ENCODE measurements at places on chromosomes 3 and 15.

GRCh38 chr15:36617529-36618196 lies 38.2 kb downstream of the CDIN1 start:
- DNase-seq: no peak

DNA sequence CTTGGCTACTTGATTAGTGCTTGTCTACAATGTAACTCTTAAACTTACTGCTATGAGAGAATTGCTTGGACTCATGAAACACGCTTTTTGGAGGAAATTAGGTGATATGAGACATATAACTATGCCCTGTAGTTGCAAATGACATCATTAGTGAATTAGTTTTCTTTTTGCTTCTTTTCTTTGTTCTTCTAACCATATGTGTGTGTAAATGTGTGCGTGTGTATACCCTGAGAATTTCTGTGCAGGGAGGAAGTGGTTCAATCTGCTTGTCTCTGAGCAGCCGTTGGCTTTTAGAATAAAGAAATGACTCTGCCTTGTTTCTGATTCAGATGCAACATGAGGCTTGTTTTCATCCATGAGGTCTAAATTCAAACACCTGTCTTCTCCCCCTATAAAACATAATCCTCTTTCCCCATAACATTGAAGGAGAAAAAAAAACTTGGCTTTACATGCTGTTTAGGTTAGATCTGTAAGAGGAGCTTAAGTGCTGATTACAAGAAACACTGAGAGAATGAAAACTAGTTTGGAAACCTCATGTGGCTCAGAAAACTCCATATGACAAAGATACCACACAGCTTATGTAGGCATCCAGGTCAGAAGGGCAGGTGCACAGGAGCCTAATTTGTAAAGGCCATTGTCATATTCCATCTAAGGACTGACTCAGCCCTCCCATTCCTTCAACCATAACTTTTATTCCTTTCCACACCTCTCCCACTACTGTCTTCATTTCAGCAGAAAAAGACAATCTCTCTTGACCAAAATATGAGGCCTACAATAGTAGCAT lies 30.5 kb upstream of the BLM start:
- no peak for DNase-seq

DNA sequence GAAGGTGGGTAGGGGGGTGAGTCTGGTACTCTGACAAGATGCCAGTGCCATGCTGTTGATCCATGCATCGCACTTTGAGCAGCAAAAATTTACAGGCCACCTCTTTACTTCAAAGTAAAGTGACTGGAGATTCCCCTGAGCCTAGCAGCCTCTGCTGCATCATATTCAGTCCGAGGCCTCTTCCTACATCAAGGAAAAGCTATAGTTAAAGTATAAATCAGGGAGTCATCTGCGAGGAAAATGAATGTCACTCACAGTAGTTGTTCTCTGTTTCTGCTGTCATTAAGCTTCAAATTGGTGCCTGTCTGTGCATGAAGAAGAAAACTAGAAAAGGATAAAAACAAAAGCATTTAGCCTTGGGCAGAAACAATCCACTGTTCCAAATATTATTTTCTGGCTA lies 706.2 kb downstream of the TBL1XR1 start:
- no peak for DNase-seq

DNA sequence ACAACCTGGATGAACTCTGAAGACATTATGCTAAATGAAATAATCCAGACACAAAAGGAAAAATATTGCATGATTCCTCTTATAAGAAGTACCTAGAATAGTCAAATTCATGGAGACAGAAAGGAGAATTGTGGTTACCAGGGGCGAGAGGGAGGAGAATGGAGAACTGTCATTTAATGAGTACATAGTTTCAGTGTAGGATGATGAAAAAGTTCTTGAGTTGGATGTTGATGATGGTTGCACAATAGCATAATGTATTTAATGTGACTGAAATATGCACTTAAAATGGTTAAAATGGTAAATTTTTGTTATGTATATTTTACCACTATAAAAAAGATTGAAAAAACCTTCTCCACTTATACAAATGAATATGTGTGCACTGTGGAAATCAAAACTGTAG lies 469.6 kb downstream of the MAGI1 start:
- DNase-seq: no peak

DNA sequence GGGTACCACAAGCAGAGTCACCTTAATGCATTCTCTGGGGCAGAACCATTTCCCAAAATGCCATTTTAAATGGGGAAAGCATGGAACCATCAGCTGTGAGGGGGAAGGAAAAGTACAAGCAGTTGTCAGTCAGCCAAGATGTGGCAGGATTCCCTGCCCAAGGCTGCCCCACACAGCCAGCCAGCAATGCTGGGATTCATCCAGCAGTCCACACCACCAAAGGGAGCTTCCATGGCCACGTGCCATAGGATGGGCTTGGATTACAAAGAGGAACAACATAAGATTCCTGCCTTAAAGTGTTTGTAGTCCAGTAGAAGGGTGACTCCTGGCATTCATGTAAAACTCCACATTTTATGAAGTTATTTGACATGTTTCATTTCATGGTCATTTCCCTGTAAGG lies 233.3 kb downstream of the SHOX2 start:
- DNase-seq: no peak

GRCh38 chr3:59935025-59935424 lies 885.2 kb upstream of the CFAP20DC start:
- no peak for DNase-seq

DNA sequence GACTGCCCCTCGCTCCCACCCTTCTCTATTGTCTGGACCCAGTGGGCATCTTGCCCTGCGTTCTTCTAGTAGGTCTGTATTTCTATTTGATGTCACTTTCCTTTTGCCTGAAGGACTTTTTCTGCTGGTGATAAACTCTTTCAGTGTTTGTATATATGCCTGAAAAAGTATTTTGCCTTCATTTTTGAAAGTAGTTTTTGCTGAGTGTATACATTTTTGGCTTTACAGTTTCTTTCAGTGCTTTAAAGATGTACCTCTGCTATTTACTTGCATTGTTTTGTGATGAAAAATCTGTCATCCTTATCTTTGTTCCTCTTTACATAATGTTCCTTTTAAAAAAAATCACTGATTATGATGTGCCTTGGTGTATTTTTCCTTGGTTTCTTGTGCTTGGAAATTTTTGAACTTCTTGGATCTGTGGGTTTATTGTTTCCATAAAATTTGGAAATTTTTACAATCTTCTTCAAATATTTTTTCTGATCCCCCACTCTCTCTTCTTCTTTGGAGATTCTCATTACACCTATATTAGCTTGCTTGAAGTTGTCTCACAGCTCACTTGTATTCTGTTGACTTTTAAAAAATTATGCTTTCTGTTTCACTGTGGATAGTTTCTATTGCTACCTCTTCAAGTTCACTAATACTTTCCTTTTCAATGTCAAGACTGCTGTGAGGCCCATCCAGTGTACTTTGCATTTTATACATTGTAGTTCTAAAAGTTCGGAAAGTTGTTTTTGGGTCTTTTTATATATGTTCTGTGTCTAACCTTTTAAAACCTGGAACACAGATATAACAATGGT lies 67.8 kb downstream of the RGMA start:
- DNase-seq: no peak

GRCh38 chr3:14605067-14605466 lies 46.5 kb upstream of the CCDC174 start:
- no peak for DNase-seq

DNA sequence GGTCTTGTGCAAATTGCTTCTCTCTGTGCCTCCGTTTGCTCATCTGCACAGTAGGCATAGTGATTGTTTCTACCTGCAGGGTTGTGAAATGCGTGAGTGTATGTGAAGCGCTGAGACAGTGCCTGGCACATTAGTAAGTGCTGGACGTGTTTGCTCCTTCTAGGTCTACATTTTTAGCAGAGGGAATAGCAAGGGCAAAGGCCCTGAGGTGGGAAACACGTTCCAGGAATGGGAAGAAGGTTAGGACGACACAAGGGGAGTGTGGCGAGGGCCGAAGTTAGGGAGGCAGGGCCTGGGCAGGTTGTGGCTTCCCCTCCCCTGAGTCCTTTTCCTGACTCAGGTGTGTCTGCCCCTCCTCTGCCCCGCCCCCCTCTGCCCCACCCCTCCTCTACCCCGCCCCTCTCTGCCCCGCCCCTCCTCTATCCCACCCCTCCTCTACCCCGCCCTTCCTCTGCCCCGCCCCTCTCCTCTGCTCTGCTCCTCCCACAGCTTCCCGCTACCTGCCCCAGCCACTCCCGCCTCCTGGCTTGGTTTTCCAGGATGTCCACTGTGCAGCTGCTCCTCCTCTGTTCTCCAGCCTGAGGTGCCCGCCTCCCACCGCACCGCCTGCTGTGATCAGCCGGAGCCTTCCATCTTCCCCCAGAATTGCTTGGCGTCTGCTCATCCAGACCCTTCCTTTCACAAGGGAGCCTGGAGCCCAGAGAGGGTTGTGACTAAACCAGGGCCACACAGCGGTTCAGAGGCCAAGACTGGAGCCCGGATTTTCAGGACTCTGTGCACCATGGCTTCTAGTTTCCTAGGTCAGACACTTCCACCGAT lies 31.1 kb upstream of the SMAD6 start:
- DNase-seq: no peak

DNA sequence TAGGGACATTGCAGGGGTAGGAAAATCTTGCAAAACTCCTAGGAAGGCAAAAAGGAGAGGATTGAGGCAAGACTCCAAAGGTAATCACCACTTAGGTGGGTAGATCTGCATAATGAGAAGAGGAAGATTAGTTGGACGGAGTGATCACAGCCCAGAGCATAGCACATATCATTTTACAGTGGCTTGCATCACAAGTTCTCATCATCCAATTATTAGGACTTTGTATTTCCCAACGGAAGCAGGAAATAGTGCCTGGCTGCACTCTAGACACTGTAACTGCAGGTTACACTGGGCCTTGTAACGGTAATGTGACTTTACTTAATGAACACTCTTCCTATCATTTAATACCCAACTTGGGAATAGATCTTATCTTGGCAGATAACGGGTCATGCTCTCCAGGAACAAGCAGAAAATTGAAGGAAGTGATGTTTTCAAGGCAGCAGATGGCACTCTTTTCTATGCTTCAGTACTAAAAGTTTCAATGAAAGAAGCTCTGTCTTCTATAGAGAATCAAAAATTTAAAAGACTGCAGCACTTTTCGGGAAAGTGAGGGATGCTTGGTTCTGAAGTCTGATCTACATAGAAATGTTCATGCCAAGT lies 101.9 kb upstream of the KCNMB2 start:
- DNase-seq: peak; percentile 47

DNA sequence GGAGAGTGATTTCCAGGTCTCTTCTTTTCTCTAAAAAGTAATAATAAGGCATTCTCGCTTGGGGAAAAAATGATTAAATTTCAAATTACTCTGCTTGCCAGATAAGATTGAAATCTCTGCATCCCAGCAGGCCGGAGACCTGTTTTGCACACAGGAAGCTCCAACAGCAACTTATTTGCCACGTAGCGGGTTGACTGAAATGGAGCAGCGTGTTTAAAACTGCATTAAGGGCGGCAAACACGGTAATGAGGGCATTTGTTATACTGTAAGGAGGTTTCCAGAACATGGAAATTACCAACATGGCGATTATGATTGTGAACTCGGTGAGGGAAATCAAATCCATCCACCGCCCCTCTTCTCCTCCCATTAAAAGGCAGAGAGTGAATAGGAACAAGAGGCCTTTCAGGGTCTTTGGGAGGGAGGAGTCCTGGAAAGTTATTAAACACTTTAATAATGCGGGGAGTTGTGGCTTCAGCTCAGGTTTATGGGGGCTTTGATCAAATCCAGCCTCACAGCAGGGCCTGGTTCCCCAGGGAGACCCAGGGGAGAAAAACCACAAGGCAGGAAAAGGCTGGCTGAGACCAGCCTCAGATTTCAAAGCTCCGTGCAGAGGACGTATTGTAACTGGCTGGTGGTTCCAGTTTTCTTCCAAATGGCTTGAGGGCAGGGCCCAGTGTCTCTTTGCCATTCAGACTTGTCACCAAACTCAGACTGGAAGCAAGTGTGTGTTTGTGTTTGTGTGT lies 242.3 kb downstream of the TLE3 start:
- DNase-seq: no peak

GRCh38 chr3:160837394-160837980 lies 81.5 kb downstream of the PPM1L start:
- no peak for DNase-seq

- DNase-seq: no peak
Measured at GRCh38 chr3:185070491-185071286, 82.2 kb downstream of the C3orf70 start.

- DNase-seq: no peak
Measured at GRCh38 chr3:40511031-40511718, 5.3 kb downstream of the ZNF620 start.

- no peak for DNase-seq
Measured at GRCh38 chr3:185770109-185770508, 54.7 kb downstream of the IGF2BP2 start.

DNA sequence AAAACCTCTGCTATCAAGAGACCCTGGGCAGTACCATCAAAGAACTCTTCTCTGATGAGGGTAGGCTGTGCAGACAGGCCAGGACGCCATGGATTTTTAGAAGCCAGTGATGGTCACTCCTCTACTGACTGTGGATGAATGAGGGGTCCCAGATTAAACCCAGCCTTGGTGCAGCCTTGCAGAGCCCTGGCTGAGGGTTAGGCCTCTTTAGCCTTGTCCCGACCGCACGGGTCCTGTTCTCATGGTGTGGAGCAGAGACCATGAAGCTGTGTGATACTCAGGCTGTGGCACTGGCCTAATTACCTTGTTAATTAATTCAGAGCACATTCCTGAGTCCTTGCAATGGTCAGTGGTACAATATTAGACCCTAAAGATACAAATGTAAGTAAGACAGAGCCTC lies 71.7 kb downstream of the FBN1 start:
- DNase-seq: no peak

- no peak for DNase-seq
Measured at GRCh38 chr3:146078031-146078430, 83.0 kb downstream of the PLOD2 start.
